HL-60 (cell line): ENCODE measurements at places on chromosomes 6 and 20.
A peak's percentile ranks its signal among the peaks of the same experiment; 100 is the strongest.

DNA sequence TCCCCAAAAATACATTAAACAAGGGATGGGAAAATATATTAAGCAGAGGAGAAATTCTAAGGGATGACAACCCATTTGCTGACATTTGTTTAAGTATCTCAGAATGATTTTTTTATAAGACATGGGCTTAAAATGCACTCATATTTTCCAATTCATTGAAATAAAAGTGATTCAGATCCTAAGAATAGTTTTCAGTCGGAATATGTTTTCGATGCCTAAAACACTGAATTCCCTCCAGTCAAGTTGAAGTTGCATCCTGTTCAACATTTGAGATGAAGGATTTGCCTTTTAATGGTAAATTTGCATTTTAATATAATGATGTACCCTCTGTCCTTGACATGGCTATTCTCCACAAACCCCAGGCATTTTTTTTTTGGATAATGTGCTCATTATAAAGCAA lies 79.3 kb downstream of the PTCHD4 start:
- DNase-seq: no peak

DNA sequence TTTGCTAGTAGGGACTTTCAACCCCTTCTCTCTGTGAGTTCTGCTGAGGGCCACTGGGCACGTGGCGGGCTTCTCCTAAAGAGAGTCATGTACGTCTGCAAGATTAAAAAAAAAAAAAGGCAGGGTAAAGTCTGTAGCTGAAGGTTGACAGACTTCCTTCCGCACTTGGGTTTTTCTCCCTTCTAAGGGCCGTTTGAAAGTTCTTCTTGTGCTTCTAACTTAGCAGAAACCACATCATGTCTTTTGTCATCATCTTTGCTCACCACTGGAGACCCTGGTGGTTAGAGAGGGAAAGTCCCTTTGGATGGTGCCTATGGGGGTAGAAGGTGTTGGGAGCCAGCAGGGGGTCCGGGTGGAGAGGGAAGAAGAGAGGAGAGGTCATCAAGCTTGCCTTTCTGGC lies 31.4 kb downstream of the PRDM1 start:
- DNase-seq: peak; percentile 68

DNA sequence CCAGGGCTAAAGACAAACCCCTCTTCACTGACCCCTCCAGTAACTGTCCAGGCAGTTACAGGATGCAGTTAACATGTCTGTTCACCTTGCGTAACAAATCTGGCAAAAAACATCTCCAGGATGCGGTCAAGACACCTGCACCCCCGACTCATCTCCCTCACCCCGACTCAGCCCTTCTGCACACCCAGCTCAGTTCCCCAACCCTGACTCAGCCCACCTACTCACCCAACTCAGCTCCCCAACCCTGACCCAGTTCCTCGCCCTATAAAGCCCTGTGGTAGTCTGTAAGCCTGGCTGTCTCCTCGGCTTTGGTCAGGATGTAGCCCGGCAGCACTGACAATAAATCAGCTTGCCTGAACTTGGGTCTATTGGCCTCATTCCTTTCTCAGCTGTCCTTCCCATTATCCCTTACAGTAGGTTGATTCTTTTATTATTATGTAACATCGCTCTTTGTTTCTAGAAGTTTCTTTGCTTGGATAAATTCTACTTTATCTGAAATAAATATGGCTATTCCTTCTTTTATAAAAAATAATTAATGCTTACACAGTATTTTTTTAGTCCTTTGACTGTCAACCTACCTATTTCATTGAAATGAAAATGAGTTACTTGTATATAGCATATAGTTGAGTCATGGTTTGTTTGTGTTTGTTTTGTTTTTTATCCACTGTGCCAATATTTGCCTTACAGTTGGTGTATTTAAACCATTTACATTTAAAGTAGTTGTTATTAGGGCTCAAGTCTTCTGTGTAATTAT lies 12.9 kb upstream of the ADTRP start:
- no peak for DNase-seq

DNA sequence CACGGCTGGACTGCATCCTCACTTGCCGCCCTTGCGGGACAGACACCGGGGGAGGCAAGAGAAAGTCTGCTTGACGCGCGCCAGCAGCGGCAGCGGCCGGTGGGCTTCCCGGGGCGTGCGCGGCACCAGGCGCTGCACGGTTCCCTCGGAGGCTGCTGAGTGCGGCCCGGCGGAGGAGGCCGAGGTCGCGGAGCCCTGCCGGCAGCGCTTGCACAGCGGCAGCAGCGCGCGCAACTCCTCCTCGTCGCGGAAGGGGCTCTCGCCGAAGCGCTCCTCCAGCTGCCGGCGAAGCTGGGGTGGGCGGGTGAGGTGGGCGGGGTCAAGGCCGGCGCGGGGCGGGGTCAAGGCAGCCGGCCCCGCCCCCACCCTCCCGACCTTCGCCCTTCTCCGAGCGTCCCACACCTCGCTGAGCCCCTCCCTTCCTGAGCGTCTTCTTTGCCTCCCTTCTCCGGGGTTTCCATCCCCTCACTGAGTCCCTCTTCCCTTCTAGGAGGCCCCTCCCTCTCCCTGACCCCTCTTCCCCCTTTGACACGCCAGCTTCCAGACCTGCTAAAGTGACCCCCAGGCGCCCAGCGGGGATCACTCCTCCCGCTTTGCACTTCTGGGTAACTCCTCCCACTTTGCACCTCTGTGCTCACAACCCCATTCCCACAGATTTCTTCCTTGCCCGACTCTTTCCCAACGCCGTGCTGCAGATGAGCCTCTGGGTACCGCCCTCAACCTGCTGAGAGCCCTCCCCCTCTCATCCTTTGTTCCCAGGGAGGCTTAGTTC lies 8.8 kb downstream of the DUSP15 start:
- peak; percentile 41 for DNase-seq
